ENCODE measurements at places on chromosomes 2 and 18.

- DNase-seq, result no peak
Measured at GRCh38 chr18:60722742-60723141, 350.2 kb upstream of the MC4R start.

DNA sequence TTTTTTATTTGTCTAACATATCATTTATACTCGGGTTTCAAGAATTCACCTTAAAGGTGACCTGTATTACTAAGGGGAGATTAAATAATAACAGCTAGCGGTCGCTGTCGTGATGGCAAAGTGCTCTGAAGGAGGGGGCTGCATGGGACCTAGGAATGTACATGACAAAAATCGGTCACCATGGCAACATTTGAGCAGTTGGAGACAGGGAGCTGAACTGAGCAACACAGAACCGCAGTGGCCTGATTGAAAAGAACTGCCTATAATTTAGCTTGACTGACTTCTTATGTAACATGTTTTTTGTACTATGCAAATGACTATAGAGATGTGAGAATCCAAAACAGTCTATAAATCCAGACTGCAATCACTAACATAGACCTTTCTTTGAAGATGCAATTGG, 34.3 kb upstream of the EPHA4 start:
- no peak for DNase-seq

- no peak for DNase-seq
Measured at GRCh38 chr2:38601463-38602135, 1.1 kb downstream of the HNRNPLL start.

GRCh38 chr2:102622646-102623045, 3.3 kb downstream of the SLC9A2 start:
- DNase-seq, result no peak

DNA sequence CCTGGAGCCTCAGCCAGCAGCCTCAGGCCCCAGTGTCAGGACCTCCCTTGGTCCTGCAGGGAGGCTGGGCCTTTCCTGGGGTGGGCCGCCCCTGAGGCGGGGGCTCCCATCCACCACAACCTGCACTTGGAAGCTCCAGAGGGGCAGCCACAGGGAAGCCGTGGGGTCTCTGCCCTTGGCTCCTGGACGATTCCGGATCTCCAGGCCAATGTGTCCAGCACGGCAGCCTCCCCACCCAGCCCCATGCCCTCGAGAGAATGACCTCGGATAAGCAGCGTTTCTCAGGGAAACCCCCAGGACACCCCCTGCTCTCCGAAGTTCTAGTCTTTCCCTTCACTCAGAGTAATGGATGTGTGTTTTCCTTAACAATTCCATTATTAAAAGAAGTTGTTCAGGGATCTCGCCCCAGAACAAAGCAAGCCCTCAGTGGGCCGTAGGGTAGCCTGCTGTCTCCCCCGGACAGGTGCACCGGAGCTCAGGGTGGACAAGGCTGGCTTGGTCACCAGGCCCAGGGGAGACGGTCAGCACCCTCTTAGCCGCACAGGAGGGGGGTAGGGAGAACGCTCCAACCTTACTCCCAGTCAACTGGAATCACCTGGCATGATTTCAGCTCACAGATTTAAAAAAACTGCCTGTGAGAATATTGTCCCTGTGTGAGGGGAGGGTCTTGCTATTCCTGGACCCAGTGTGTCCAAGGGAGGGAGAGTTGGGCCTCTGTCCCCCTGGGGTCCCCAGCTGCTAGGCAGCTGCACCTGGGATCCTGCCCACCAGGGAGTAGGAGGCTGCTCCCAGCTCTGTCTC, 72.2 kb upstream of the OTOS start:
- DNase-seq, result no peak

Data from GM04504 (cell line).